Inflammatory macrophage treated with lipopolysaccharide for 4 hours (primary cell): ENCODE measurements at places on chromosomes 1 and 21.

DNA sequence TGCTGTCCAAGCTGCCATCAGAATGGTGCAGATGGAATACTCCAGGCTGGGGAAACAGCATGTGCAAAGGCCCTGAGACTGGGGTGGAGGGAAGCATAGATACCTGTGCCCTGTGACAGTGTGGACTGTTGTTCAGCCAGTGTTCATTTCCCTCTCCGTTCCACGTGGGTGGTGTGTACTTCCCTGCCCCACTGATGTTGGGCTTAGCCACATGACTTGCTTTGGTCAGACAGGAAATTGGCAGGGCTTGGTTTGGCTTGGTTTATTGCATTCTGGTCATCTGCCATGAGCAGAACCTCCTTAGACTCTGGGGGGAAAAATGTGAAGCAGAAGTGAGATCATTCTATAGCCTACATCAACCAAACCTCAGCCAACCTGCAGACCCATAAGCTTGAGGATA is 102.4 kb upstream of the IGSF21 start:
- DNase-seq, result peak; percentile 12

DNA sequence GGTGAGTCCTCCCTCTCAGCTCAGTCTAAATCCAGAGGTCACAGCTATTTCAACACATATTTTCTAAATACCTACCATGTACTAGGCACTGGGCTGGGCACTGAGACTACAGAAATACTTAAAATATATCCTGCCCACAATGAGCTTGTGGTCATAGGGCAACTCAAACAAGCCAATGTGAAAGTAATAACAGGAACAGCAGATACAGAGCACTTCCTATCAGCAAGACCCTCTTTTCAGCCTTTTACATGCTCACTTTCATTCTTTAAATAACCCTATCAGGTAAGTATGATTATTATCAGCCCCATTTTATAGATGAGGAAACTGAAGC is 71.9 kb downstream of the CD34 start:
- DNase-seq, result no peak

DNA sequence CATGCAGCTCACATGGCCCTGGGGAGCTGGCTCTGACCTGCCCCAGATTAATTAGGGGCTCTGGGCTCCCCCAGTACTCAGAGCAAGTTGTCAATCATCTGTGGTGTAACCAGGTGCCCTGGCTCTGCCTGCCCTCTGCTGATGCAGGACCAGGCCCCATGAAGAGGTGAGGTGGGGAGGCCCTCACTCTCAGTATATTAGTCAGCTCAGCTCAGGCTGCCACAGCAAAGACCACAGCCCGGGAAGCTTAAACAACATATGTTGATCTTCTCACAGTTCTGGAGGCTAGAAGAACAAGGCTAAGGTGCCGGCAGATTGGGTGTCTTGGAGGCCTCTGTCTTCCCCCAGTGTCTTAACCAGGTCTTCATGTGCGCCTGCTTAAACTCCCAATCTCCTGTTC is 66.5 kb downstream of the FCRL5 start:
- no peak for DNase-seq

- peak; percentile 45 for DNase-seq
Observed at GRCh38 chr1:58812468-58812867, 28.6 kb upstream of the JUN start.

GRCh38 chr1:157937744-157938143 is 55.7 kb upstream of the KIRREL1 start:
- no peak for DNase-seq

DNA sequence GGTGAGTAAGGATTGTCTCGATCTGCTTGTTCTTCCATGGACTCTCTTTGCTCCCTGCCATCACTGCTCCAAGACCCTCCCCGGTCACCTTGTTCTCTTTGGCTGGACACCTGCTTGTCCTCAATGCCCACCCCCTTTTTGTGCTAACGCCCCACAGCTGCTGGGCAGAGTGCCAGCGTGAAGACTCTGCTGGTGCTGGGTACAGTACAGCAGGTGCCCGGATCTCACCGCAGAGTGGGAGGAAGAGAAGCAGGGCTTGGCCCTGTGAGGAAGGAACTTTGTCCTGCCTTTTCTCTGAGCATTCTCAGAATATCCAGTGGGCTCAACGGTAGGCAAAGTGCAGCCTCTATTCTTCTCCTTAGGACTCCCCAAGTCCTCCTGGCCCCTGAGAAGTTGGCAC is 90.1 kb downstream of the PLXNA2 start:
- DNase-seq, result no peak

DNA sequence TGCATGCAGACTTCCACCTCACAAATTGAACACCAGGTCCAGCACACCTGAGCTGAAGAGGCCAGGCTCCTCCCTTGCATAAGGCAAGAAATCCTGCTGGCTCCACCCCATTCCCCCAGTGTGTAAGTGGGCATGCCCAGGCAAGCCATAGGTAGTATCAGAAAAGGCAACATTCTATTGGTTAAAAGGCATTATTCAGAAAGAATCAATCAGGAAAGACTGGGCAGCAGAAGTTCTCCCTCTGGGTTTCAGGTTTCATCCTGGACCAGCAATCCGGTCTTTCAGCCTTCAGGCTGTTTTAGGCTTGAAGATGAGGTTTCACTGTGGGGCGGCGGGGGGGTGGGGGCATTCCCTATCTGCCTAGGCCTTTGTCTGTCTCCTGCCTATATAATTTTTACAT is 42.0 kb upstream of the LHX8 start:
- no peak for DNase-seq

- no peak for DNase-seq
Observed at GRCh38 chr1:235473806-235474205, 30.4 kb downstream of the B3GALNT2 start.

DNA sequence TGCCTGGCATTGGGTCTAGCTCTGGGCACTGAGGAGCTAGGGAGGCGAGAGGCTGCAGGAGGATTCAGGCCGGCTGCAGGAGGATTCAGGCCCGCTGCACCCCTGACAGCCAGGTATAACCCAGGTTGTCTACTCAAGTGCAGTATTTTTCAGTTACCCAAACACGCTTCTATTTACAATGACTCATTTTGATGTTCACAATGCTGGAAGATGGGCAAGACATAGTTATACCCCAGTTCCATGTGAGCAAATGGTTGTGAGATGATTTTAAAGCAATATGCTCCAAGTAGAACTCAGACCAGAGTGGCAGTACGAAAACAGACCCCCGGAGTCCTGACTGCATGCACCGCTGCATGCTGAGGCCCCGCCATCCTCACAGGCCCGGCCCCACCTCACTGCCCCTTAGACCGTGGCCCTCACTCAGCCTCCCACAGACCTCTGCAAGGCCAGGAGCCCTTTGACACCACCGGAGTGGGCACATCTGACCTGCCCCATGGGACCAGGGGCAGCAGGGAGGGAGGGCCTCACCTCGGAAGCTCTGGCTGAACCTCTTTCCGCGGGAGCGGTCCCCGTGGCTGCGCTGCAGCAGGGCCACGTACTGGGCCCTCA is 553 bp downstream of the LEFTY1 start:
- no peak for DNase-seq

- no peak for DNase-seq
Observed at GRCh38 chr1:247291833-247292561, 36.1 kb downstream of the VN1R5 start.

- no peak for DNase-seq
Observed at GRCh38 chr1:240487493-240487892, 124.5 kb downstream of the GREM2 start.

GRCh38 chr1:114750780-114751179 is 7.0 kb downstream of the CSDE1 start:
- no peak for DNase-seq

DNA sequence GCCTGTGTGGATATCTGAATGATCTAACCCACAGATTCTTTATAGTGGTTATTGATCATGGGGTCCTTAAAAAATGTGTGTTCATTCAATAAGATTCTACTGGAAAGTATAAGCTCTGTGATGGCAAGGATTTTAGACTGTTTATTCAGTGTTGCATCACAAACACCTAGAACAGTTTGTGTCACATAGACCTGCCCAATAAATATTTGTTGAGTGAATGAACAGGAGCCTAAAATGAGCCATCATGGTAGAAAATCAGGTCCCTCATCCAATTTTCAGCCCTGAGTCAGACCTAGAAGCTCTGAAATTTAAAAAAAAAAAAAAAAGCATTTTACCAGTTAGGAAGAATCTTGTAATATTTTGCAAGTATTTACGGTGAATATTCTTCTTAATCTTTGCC is 2.3 kb upstream of the RGSL1 start:
- DNase-seq, result no peak

DNA sequence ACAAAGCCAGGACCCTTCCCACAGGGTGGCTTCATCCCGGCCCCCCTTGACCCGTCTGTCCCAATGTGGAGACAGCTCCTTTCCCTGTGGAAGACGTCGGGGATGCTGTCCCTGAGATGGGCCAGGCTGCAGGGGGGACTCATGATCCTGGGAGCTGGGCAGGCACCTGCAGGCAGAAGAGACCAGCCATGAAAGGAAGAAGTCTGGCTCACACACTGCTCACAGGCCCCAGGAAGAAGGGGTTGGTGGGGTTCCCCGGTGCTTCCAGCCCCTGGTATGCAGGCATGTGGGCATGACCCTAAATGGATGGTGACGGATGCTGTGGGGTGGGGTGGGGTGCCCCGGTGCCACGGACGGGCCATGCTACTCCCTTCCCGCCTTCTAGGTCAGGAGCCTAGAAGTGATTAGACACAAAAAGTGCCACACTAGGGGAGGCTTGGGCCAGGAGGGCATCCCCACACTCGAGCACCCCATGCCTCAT is 8.3 kb downstream of the ACTRT2 start:
- no peak for DNase-seq

DNA sequence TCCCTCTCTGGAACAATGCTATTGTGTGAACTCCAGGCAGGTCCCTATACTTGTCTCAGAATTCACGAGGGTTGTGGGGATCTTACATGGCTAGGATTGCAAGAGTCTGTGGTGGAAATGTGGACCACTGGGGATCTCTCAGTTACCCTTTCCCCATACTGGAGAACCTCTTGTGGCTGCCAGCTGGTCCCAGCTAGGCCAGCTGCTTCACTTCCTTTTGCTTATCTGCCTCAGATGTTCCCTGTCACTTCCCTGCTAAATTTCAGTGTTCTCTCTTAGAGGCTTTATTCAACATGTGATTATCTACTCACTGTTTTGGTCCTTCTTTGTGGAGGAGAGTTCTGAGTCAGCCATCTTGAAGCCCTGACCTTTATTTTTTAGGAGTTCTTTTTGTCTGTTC is 75.9 kb upstream of the SAMD13 start:
- peak; percentile 20 for DNase-seq

DNA sequence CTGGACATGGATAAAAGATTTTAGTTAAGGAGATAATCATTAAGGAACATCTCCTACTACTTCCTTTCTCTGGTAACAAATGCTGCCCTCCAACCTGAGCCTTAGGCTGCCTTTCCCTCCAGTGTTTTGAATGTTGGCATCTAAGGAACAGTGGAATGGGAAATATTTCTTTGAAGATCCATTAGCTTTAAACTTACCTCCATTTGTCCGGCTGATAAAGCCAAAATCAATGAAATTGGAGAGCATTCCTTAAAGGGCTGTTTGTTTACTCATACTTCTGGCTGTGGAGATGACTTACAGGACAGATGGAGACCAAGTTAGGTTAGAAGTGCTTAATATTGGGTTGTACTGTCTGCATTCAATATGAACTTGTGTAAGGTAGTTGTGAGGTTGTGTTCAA is 439.1 kb downstream of the PLA2G4A start:
- no peak for DNase-seq

- no peak for DNase-seq
Observed at GRCh38 chr1:54574158-54574778, 26.2 kb downstream of the ACOT11 start.
